Right renal cortex interstitium (tissue), 3 donors: ENCODE measurements at places on chromosomes 6 and 20.

- DNase-seq = no peak
Observed at GRCh38 chr6:32114796-32115195, 5.7 kb upstream of the TNXB start.

- DNase-seq = no peak
Observed at GRCh38 chr6:77011929-77012545, 451.3 kb downstream of the HTR1B start.

DNA sequence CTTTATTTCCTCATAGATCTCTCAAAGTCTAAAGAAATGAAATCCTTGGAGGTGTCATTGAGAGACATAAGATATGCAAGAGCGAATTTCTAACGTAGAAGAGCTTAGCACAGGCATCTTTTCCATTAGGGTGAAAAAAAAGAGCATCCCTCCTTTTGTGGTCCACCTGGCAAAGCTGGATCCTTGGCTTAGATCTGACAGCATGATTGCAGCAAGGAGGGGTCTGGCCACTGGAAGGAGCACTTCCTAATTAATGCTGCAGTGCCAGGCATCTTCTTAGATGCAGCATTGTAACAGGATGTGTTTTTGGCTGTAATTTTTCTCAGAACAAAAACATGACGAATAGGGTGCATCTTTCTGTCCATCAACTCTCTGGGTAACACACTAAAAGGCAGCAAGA lies 60.1 kb upstream of the TFAP2D start:
- no peak for DNase-seq

DNA sequence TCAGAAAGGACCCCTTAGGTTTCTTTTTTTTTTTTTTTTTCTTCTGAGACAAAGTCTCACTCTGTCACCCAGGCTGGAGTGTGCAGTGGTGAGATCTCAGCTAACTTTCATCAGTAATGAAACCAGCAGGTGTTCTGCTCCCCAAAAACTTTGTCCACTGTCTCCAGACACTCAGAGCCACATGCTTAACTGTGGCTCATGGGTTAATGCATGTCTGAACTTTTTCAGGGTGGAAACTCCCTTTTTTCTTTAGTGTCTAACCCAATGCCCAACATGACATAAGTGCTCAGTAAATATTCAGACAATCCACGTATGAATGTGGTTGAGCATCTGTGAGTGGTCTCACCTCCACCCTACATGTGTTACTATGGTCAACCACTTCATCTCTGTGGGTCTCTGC lies 45.4 kb downstream of the MYB start:
- DNase-seq = no peak

DNA sequence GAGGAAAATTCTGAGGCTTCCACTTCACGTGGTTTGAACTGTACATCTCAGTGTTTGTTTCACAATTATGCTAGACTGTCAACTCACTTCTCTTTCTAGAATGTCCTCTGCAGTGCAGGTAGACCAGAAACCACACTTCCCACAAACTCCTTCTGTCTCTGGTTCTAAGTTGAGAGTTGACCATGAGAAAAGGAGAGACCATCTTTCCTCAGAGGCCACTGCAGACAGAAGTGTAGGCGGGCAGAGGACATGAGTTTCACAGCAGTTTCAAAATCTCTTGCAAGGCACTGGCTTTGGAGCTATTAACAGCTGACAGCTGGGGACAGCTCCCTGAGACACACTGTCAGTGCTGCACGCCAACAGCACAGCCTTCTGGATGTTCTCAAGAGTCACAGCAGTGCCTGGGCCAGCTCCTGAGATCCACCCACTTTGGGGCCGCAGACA lies 55.4 kb upstream of the MOXD1 start:
- DNase-seq = no peak

- DNase-seq = no peak
Observed at GRCh38 chr6:75244063-75244584, 523 bp upstream of the COX7A2 start.

- DNase-seq = no peak
Observed at GRCh38 chr20:37615340-37616109, 78.3 kb upstream of the CTNNBL1 start.

DNA sequence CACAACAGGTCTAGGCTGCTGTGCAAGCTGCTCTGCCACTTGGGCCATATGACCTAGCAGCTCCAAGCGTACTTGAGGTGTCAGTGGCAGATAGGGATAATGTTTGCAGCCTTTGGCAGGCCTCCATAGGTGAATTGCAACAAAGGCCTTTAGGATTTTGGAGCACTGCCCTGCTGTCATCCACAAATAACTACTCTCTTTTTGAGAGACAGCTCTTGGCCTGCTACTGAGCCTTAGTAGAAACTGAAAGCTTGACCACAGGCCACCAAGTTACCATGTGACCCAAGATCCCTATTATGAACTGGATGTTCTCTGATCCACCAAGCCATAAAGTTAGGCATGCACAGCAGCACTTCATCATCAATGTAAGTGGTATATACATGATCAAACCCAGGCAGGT lies 29.9 kb downstream of the FBXO30 start:
- no peak for DNase-seq

- no peak for DNase-seq
Observed at GRCh38 chr20:34843421-34843820, 18.0 kb upstream of the NCOA6 start.

DNA sequence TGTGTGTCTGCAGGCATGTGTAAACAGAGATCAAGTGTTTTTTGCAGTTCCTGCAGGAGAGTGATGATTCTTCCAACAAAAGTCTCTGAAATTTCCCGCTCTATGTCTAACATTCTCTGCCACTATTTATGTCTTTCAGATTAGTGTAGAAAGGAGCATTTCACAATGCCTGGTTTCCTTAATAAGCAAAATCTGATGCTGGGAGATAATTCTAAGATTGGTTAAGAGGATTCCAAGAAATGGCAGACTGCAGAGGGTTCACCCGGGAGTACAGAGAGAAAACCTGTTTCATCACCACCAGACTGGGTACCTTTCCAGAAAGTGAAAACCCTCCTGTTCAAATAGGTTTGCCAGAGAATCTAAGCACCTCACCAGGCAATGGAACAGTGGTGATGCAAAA lies 62.7 kb downstream of the FOXC1 start:
- DNase-seq = no peak

DNA sequence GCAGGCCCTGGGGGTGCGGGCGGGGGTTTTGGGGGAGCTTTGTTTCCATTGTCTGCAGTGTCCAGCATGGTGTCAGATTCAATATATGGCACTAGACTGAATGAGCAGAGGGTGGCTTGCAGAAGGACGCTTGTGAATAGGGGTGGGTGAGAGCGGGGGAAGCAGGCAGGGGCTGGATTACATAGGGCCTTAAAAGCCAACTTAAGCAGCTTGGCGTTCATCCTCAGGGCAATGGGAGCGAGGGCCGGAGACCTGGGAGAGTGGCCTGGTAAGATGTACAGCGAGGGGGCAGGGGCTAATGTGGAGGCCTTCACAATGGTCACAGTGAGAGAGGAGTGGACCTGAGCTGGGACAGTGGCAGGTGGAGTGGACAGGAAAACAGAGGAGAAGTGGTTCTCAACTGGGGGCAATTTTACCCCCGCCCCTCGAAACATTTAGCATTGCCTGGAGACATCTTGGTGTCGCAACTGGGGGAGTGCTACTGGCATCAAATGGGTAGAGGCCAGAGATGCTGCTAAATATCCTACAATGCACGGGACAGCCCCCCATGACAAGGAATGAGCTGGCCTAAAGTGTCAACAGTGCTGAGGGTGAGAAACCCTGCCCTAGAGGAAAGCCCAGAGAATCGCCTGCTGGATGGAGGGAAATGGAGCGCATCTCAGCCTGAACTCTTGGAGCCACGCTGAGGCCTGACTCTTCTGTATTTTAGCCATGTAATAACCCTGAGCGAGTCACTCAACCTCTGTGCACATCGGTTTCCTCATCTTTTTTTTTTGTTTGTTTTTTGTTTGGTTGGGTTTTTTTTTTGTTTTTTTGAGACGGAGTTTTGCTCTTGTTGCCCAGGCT lies 15.1 kb upstream of the BAK1 start:
- no peak for DNase-seq

GRCh38 chr20:51385646-51386530 lies 156.6 kb downstream of the NFATC2 start:
- no peak for DNase-seq
